Esophagus squamous epithelium (tissue), 5 donors: ENCODE measurements at places on chromosomes 6 and 20.

GRCh38 chr6:129607581-129608186, 102.3 kb downstream of the ARHGAP18 start:
- no peak for DNase-seq

- no peak for DNase-seq
Observed at GRCh38 chr20:58168843-58169242, 59.6 kb downstream of the ANKRD60 start.

DNA sequence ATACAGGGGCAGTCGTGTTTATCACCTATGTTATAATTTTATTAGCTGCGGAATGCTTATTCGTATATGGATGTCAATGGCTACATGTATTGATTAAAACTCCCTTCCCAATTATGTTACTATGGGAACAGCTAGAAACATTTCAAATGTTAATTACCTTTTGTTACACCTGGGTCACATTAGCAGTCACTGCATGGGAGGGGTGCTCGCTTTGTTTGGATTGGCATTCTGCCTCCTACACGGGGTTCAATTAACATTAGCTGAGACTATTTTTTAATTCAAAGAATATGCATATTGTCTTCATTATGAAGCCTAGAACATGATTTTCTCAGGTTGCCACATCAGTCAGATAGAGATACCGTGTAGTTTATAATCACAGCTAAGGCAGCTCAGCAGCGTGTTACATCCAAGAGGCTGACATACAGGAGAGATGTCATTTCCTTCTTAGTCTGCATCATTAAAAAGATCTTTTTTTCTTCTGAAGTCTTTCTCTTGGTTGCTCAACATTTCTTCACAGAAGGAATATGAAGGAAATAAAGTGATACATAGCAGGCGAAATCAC, 76.2 kb upstream of the RPS6KA2 start:
- DNase-seq: no peak

GRCh38 chr6:30396833-30397479, 52.0 kb downstream of the RPP21 start:
- DNase-seq: no peak
